ENCODE measurements at places on chromosomes 3 and 15. TPM values are rescaled to one million over a fixed set of nuclear protein-coding genes. Genes with fewer than 3 reads are reported as not detected.

WDR53 gene
- 6.4 TPM for total RNA-seq

CAMK2N2 gene
- total RNA-seq, result not detected

APH1B gene
- total RNA-seq, result 7.7 TPM

MB21D2 gene
- total RNA-seq, result 46.4 TPM

KPNA1 gene
- total RNA-seq, result 112 TPM

AGBL1 gene
- total RNA-seq, result not detected

MITF gene
- 13.3 TPM for total RNA-seq

ECE2 gene
- total RNA-seq, result not detected

STAB1 gene
- total RNA-seq, result not detected

GFM1 gene
- 36.0 TPM for total RNA-seq

Measured in IMR-90 (cell line).